Thymus (tissue), 14 donors: ENCODE measurements at places on chromosomes 4 and X. TPM values are rescaled to one million over a fixed set of nuclear protein-coding genes. Genes with fewer than 3 reads are reported as not detected.

- no peaks in the 10 kb centered on the region for H3K27me3 ChIP-seq
- no peaks in the 10 kb centered on the region for H3K4me1 ChIP-seq
- H3K36me3 ChIP-seq = no peaks in the 10 kb centered on the region
Measured at GRCh38 chr4:139794158-139794954, 128.7 kb downstream of the MGST2 start.

DNA sequence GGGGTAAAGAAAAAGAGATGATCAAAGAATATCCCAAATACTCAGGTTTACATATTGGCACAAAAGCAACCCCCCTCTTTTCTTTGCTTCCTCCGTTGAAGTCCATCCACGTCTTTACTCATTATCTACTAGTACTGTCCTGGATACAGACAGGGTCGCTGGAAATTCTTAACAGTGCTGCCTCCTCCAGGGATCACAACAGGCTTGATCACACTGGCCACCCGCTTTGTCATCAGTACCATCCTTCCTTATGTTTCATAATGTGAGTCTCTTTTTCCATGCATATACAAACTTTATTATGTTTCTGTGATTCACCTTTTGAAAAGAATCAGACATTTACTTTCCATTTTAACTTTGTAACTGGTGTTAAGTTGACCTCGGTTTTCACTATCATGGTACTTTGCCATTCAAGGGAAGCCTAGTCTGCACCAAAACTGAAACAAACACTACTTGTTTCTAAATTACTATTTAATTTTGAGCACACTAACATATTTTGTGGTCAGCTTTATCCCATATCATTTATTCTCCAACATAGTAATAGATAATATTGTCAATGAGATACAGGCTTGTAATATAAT is 387.5 kb upstream of the PPP1R2C start:
- no peak overlapping the region for H3K27ac ChIP-seq
- no peak for DNase-seq
- H3K4me1 ChIP-seq = no peaks in the 10 kb centered on the region
- H3K4me3 ChIP-seq = no peak overlapping the region
- H3K36me3 ChIP-seq = no peaks in the 10 kb centered on the region
- no peaks in the 10 kb centered on the region for H3K27me3 ChIP-seq

GRCh38 chr4:40736910-40737309 is 12.8 kb upstream of the NSUN7 start:
- no peak for DNase-seq
- no peak overlapping the region for H3K27ac ChIP-seq
- no peaks in the 10 kb centered on the region for H3K36me3 ChIP-seq
- H3K27me3 ChIP-seq = no peaks in the 10 kb centered on the region
- no peaks in the 10 kb centered on the region for H3K4me1 ChIP-seq

GRCh38 chrX:12225107-12225506 is 86.8 kb downstream of the FRMPD4 start:
- no peak overlapping the region for H3K27ac ChIP-seq
- no peak overlapping the region for H3K4me3 ChIP-seq
- no peaks in the 10 kb centered on the region for H3K27me3 ChIP-seq
- H3K4me1 ChIP-seq = no peaks in the 10 kb centered on the region
- DNase-seq = no peak

FRMD7 gene
- total RNA-seq = under 0.01 TPM

WAS gene
- total RNA-seq = 34.7 TPM
